ENCODE measurements at places on chromosomes 3 and 15.

- no peak for DNase-seq
These were observed 42.1 kb downstream of the GOLGA6A start for GRCh38 chr15:74040109-74040850.

GRCh38 chr3:129888771-129889170 is 4.7 kb downstream of the TMCC1 start:
- DNase-seq = no peak

GRCh38 chr3:28104896-28105534 is 136.4 kb upstream of the CMC1 start:
- no peak for DNase-seq

DNA sequence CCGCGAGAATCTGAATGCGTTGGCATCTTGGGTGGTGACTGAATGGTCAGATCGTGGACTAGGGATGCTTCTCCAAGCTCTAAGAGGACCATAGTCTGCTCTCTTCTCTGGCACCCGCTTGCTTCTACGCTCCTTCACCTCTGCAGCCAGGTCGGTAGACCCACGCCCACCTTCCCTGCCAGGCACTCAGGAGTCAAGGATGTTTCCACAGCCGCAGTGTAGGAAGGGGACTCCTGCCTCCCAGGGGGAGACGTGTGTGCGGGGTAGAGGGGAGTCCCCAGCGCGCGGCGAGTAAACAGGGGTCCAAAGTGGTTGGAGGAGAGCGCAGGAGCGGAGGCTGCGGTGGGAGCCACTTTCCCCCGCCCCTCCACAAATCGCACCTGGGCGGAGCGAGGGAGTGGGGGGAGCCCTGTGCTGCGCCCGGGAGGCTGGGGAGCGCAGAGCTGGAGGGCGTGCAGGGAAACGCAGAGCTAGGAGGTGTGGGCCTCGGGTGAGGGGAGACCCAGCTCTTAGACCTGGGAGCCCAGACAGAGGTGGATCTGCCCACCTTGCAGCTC is 1.7 kb downstream of the LRRC3B start:
- no peak for DNase-seq

GRCh38 chr3:38711321-38711720 is 61.8 kb upstream of the SCN5A start:
- no peak for DNase-seq

DNA sequence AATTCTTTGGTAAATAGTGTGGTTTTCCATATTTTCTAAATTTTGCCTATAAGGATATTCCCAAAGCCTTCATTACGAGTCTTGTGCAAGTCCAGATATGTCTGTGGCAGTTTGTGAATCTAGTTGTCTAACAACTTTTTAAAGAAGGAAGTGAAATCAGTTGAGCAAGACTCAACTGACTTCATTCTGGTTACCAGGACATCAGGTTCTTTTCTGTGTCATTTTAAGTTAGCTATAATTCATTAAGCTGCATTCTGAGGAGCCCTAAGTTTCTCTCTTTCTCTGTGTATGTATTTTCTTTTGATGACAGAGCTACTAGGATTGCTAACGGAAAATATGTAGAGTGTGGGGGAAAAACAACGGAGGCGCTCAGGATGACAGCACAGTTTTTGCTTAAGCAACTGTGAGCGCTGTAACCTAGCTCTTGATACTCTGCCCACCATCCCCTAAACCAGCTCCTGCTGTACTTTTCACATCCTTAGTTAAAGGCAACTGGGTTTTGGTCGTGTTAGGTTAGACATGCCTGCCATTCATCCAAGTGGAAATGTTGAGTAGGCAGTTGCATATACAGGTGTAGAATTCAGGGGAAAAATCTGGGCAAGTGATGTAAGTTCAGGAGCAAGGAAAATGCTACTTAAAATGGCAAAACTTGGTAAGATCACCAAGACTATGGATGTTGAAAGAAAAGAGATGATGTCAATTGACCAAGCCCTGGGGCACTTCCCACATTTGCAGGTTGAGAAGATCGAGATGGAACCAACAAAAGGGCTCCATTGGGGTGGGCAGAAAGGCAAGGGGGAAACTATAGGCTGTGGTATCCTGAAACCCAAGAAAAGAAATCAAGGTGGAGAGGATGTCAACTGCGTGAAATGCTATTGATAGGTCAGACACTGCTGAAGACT is 9.2 kb downstream of the MFSD1 start:
- DNase-seq = no peak

DNA sequence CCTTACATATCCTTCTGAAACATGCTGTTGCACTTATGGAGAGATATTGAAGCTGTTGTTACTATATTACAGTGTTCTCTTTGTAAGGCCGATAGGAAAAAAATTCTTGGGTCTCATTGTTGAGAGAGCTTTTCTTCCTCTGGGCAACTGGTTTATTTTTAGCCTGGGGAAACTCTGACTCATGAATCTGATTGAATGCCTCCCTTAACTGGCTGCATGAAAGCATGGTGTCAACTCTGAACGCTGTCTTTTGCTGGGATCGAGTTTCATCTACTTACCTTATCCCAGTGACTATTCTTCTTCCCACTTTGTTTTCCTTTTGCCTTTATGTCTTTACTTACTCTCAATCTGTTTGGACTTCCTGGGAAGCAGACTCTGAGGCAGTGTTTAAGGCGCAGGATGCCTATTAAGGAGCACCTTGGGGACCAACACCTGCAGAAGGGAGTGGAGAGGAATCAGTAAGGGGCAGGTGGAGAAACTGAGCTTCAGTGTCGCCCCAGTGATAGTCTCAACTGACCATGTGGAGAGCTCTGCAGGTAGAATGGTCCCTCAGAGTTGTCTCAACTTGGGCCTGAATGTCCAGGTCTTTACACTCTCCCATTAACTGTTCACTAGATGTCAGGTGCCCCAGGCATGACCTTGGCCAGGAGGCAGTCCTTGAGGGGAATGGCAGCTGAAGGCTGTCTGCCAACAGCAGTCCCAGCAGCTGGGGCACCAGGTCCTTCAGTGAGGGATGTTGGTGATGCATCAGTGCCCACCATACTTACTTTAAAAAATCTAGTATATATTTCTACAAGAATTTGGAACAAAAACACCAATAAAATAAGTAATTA is 88.9 kb upstream of the CCNL1 start:
- DNase-seq = no peak

Data from stimulated activated CD4-positive, alpha-beta T cell treated with anti-CD3 and anti-CD28 coated beads, Interleukin-15, amount 100 ng/mL, for 48 hours (primary cell).